ENCODE measurements at places on chromosomes 1 and 21.

DNA sequence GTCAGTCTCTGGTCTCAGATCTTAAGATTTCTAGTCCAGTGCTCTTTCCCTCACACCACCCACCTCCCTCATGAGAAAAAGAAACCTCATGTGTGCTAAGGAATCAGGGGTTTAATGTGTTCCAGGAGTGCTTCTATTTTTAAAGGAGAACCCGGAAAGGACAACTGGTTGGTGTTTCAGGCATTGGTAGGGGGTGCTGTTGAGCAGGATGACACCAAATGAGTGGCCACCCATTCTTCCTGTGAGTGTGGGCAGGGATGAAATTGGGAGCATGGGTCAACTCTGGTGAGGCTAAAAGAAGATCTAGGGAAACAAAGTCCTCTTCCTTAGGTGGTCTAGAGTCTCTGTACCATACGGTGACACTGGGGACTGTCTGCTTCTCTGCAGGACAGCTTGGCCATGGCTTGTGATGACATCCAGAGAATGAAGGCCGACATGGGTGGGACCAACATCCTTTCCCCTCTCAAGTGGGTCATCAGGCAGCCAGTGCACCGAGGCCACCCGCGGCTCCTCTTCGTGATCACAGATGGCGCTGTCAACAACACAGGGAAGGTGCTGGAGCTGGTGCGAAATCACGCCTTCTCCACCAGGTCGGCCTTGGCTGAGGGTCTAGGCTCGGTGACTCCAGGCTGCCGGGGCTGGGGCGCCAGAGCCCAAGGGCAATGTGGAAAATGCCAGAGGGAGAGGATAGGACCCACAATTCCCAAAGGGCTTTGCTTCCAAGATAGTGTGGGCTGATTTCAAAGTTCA, 39.3 kb downstream of the VWA5B1 start:
- no peak for DNase-seq

- DNase-seq: no peak
Measured at GRCh38 chr1:75475696-75476095, 135.2 kb downstream of the SLC44A5 start.

DNA sequence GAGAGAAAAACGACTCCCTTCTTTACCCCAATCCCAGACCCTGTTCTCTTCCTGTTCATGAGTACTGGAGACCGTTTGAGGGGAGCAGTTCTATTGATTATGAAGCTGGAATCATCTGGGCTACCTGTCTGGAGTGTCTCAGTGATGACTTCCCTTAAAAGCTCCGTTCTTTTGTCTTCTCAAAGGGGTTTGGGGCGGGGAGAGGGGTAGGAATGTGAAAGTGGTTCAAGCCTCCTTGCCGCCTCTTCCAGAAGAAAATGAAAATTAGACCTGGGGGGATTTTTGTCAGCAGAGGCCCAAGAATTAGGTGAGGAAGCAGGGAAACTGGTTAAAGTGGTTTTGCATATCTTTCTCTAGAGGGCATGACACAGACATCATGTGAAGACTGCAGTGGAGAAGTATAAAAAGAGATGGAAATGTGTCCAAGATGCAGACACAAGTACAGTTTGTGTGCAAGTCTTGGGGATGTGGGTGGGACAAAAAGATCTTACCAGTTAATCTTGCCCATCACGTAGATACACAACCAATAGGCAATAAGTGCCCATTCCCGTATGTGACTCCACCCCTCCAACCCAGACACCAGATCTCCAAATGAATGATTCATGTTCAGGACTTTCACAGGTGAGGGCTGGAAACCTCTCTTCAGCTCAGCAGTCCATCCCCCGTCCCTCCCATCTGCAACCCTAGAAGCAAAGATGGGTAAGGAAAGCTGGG, 470 bp upstream of the MTMR11 start:
- DNase-seq: no peak

GRCh38 chr1:175600721-175601440, 142.5 kb downstream of the TNR start:
- DNase-seq: no peak

- no peak for DNase-seq
Measured at GRCh38 chr1:13775459-13775858, 75.5 kb downstream of the PRDM2 start.

DNA sequence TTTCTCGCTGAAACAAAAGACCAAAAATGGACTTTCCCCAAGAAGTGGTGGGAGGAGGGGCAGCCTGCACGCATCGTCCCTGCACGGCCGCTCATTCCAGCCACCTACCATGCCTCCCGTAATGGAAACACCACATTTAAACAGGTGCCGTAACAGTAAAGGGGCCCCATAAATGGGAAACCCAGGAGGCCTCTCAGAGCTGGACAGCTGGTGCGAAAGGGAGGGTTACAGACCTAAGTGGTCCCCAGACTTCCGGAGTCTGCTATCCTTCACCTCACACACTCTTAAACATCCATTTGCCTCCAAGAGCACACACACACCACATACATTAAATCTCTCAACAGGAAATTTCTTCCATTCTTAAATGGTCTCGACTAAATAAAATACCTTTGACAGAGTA, 120.7 kb upstream of the SOD1 start:
- no peak for DNase-seq

GRCh38 chr1:23123528-23123927, 45.1 kb downstream of the LUZP1 start:
- DNase-seq: no peak
